ENCODE measurements at places on chromosomes 1 and 21.

DNA sequence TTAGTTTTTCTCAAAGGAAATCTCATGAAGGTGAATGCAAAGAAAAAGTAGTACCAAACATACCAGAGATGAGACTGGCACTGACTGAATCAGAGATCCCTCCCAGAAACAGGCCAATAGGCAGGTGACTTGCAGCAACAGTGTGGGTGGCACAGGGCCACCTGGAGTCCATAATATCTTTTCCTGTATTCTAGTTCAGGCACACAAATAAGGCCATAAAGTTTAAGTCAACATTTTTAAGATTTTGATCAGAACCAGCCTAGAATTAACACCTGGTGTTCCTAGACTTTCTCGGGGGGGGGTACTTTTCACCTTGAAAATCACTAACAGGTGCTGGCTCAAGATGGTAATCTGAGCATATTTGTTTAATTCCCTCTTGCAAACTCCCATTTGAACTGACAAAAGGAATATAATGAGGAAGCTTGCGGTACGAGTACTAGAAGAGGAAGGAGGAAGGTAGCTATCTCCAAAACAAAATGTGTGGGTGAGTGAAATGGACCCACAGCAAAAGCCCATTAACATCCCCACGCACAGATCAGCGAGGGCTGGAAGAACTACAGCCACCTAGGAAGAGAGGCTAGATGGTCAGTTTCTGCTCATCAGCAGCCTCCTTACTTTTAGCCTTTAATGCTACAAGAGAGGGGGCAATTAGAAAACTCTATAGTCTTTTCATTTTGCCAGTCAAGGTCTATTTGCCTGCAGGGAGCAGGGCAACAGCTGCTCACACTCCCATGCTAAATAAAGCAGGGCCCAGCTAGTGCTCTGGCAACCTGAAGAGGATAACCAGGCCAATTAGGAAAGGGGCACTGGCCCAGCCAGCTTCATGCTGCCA is 18.9 kb downstream of the SDE2 start:
- DNase-seq: no peak

DNA sequence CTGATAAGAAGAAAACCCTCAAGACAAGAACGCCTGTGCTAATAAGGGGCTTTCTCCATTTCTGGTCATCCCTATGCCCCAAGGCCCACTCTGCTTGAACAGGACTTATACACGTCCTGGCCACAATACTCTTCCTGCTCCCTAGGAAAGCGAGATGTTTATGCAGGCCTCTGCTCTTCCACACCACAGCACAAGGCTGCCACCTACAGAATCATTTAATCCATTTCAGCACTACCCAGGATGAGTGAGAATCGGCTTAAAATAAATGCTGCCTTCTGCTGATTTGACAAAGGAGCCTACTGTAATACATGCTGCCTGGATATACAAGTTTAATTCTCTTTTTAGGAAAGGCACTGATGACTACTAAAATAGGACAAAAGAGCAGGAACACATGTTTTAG is 29.4 kb downstream of the FRRS1 start:
- no peak for DNase-seq

DNA sequence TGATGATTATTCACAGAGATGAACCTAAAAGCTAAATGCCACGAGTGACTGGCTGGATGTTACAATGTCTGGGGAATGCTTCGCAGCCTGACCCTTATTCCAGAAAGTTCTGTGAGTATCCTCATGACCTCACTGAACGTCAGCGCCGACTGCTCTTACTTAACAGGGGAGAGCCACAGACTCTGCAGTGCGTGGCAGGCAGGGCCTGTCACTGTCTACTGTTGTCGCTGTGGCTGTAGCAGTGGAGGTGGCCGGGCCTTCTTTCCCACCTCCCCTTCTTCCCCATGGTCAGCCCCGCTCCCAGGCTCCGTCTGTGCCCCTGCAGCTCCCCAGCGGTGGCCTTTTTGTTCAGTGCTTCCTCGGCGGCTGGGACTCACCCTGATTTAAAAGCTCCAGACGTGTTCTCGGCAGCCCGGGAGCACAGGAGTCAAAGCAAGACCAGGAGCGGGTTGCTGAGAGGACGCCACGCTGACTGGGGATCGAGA is 52.2 kb upstream of the TARBP1 start:
- DNase-seq: no peak

DNA sequence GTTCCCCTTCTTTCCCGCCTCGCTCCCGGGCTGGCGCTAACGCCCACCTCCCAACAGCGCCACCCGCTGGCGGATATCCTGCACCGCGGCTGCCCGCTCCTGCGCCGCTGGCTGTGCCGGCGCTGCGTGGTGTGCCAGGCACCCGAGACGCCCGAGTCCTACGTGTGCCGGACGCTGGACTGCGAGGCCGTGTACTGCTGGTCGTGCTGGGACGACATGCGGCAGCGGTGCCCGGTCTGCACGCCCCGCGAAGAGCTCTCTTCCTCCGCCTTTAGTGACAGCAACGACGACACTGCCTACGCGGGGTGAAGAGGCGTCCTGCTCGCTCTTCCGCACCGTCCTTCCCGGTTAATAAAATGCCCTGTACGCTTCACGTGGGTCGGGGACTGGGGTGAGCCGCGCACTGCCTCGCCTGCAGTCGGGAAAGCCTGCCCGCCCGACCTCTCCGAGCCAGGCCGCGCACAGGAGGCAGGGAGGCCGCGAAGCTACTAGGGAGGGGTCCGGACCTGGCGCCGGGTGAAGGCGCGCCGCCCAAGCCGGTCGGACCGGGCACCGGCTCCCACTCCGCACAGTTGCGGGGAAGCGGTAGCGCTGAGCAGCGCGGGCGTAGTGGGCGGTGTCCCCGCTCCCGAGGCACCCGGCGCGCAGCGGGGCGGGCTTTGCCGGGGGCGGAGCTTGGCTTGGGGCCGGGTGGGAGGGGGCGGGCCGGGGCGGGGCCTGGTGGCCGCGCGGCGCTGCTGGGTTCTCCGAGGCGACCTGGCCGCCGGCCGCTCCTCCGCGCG is at the start of gene ADAM15:
TSS of gene ADAM15 (plus strand) at position 757 of the 782 bp plus-strand sequence. CDS start 71 bp downstream, outside the sequence.
- peak; percentile 73 for DNase-seq

DNA sequence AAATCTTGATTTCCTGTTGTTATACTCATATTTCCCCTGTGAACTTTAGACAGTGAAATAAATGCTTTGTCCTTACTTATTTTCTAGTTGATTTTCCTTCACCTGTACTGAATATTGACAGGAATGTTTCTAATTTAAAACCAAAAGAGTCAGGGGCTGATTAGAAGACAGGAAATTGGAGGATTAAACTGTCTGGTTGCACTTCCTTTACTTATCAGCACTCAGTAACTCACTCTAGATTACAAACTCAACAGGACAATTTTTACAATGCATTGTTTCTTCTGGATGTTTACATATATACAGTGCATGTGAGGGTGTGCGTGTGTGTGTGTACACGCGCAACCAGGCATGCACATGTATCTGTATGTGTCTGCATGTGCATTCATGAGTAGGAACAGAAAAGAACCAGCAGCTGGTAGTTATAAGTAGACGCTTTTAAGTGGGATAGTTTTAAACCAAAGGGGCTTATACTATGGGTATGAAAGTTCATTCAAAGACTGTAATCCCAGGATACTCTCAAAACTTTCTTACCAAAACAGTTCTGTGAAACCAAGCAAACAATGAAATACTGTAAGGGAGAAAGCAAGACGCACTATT is 212.0 kb upstream of the NFIA start:
- DNase-seq: no peak

GRCh38 chr1:29259802-29260441 is 23.6 kb downstream of the PTPRU start:
- no peak for DNase-seq

GRCh38 chr1:83960669-83961277 is 38.2 kb downstream of the TTLL7 start:
- no peak for DNase-seq

- no peak for DNase-seq
Observed at GRCh38 chr1:16061266-16061665, 12.2 kb downstream of the FAM131C start.

DNA sequence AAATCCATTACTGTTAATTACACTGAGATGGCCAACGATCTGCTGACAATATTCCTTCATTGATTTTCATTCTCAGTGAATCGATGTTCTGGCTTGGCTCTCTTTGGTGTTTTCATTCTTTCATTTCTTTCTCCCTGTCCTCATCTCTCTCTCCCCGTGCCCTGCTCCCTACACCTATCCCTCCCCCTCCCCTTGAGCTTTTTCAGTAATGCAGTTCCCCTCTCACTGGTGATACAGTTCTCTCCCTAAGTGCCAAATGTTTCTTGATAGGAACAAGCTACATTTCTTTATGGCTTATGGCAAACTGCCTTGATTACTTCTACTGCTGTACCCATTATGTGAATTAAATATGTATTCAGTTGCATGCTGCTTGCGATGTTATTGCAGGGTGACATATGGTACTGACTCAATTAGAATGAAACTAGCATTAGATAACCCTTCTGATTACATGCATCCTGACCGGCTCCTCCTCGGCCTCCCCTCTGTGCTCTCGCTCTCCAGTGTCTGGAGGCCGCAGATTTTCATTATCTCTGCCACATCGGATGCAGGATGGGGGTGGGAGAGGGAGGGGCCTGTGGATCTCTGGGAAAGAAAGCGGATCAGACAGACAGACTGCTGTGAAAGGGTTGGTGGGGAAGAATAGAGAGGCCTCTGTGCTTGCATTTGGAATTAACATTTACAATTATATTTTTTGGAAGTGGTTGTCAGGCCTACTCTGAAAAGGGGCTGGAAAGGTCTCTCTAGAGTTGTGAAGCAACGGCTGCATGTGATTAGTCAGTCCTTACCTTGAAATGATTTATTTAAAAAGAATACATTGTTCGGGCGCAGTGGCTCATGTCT is 130.9 kb downstream of the PBX1 start:
- DNase-seq: no peak

- no peak for DNase-seq
Observed at GRCh38 chr1:178574345-178574744, 61.4 kb downstream of the TEX35 start.

- no peak for DNase-seq
Observed at GRCh38 chr21:43976661-43977060, 35.4 kb upstream of the TRAPPC10 start.

DNA sequence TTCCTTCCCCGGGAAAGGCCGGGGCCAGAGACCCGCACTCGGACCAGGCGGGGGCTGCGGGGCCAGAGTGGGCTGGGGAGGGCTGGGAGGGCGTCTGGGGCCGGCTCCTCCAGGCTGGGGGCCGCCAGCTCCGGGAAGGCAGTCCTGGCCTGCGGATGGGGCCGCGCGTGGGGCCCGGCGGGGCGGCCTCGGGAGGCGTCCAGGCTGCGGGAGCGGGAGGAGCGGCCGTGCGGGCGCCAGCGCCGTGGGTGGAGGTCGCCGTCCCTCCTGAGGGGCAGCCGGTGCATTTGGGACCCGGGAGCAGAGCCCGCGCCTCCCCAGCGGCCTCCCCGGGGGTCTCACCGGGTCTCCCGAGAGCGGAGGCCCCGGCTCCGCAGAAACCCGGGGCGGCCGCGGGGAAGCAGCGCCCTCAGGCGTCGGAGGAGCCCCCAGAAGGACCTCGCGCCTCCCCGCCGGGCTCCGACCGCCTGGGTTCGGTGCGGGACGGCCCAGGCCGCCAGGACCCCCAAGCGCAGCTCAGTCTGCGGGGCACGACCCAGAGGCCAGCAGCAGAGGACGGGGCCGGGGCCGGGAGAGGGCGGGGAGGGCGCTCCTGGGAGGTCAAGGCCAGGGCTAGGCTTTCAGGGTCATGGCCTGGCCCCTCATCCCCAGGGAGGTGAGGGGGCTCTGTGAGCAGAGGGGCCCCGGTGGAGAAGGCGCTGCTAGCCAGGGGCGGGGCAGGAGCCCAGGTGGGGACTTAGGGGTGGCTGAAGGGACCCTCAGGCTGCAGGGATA is 7.2 kb upstream of the SLX9 start:
- peak; percentile 61 for DNase-seq

GRCh38 chr21:44828362-44829056 is 10.6 kb upstream of the SUMO3 start:
- no peak for DNase-seq

DNA sequence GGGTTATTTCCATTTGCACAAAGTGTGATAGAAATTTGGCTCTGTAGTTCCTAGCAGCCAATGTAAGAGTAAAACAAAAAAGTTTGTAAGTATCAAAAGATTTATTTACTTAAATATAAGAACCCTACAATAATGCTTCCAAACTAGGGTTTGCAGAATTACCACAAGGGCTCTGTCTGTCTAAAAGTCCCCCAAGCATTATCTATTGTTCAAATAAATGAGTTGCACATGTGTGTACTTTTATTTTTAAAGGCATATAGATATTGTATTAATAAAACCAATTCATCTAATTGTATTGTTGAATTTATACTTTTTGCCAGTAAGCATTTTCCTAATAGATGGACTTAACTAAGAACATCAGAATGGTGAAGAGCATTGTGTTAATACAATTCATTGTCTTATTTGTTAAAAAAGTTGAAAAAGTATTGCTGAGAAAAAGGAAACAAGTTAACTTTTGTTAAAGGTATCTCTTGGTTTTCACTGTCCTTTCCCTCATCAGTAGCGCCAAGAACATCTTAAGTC is 863 bp upstream of the PTPRC start:
- no peak for DNase-seq

DNA sequence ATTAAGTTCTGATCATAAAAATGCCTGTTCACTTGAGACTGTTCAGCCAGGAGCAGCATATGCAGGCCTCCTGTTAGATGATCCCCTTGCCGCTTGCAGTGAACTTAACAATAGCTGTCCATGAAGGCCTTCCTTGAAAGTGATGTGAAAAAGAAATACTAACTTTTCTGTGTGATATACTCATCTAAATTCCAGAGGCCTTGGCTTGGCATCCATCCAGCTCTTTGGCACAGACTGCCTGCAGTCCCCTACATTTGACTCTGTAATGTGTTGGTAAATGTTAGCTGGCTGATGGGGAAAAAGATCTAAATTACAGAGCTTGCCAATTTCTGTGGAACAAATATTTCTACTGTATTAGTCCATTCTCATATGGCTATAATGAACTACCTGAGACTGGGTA is 73.7 kb downstream of the KCNK2 start:
- no peak for DNase-seq

GRCh38 chr1:69269491-69269890 is 298.2 kb upstream of the LRRC7 start:
- no peak for DNase-seq

DNA sequence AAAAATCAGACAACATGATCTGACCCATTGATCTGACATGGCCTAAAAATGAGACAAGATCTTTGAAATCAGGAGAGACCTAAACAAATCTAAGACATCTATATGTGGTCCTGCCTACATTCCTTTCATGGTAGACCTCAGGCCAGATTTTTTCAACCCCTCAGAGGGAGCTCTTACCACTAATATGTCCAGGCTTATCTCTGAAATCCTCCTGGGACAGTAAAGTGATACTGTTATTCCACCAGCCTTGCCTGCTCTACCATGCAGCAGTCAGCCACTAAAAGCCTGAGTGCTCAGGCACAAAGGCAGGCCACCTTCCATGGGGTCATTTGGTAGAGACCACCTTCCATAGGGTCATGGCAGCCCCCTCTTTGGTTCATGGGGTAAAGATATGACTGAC is 126.9 kb downstream of the TBX15 start:
- no peak for DNase-seq

- no peak for DNase-seq
Observed at GRCh38 chr1:61307422-61308142, 225.2 kb downstream of the NFIA start.

Data from central memory CD4-positive, alpha-beta T cell (primary cell).